OCI-M1 (cell line): ENCODE measurements at places on chromosomes 6 and 20.

DNA sequence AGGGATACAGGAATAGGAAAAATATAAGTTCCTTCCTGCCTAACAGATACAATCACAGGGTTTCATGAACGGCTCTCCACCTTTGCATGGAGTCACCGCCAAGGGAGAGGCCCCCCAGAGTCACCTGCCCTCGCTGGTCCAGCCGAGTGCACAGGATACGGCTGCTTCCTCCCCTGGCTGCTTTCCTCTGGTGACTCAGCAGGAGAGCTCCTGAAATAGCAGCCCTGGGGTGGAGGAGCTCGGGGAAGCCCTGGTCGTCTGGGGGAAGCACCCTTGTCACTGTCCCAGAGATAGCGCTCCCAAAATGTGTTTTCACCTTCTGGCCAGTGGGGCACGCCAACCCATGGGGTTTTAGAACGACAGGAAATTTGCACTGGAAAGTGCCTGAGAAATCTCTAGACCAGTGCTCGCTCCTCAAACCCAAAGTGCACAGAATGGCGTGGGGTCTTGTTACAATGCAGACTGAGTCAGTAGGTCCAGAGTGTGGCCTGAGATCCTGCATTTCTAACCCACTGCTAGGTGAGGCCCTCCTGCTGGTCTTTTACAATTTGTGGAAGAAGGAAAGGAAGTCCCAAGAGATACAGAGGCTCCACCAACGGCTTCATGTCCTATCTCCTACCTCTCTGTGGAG is 35.9 kb upstream of the FAM50B start:
- peak; percentile 18 for DNase-seq

GRCh38 chr6:44078827-44079671 is 48.2 kb downstream of the MRPL14 start:
- DNase-seq, result no peak

DNA sequence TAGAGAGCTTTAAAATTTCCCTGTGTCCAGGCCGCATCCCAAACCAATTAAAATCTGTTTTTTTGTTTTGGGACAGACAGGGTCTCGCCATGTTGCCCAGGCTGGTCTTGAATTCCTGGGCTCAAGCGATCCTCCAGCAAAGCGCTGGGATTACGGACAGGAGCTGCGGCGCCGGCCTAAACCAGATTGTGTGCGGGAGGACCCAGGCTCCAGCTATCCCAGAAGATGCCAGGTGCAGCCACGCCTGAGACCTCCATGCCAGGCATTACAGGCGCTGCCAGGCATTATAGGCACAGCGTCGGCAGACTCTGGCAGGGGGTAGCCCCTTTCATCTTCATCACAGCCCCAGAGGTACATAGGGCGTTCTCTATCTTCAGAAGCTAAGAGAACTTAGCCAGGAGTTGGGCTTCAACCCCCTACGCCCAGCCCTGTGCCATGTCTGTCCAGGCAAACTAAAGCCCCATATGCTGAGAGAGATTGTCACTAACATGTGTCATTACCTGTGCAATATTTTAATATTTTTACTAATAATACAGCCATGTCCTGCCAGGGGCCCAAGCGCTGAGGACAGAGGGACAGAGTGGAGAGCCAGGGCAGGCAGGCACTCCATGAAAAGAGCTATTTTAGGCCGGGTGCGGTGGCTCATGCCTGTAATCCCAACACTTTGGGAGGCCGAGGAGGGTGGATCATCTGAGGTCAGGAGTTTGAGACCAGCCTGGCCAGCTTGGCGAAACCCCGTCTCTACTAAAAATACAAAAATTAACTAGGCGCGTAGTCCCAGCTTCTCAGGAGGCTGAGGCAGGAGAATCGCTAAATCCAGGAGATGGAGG is 9.8 kb upstream of the GRM4 start:
- DNase-seq, result no peak

GRCh38 chr6:148700047-148700715 is 46.6 kb upstream of the UST start:
- DNase-seq, result peak; percentile 21

GRCh38 chr20:40946451-40946850 is 82.2 kb upstream of the TOP1 start:
- no peak for DNase-seq

- peak; percentile 86 for DNase-seq
These were observed 34.2 kb upstream of the BTN3A2 start for GRCh38 chr6:26330859-26331217.

DNA sequence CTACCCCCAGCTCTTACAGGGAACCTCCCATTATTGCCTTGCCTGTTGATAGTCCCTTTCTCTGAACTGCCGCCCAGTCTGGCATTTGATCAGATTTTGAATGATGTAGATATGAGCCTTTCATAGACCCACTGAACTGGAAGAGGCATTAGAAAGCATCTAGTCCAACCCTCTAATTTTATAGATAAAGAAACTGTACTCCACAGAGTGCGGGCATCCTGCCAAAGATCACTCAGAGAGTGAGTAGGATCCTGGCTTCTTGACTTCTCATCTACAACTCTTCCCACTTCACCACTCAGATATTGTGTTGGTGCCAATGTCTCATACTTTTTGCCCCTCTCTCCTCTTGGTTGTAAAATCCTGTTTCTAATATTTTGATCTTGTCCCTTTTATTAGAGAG is 179.2 kb upstream of the BMP2 start:
- DNase-seq, result peak; percentile 82

GRCh38 chr20:5400164-5400762 is 83.5 kb upstream of the PROKR2 start:
- peak; percentile 57 for DNase-seq

GRCh38 chr6:12048609-12049008 is 36.5 kb downstream of the HIVEP1 start:
- no peak for DNase-seq

DNA sequence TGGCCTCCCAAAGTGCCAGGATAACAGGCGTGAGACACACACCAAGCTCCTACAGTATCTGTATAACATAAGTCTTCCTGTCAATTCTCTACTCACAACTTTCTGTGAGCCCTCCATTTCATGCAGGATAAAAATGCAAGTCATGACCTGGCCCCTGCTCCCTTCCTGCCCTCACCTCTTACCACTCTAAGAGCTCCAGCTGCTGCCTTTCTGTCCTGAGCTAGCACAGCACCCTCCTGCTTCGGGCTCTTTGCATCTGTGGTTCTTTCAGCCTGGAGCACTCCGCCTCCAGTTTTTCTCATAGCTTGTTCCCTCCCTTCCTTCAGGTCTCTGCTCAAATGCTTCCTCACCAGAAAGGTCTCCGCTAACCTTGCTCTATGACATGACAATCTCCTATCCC is 23.7 kb upstream of the TRPC4AP start:
- DNase-seq, result peak; percentile 8

DNA sequence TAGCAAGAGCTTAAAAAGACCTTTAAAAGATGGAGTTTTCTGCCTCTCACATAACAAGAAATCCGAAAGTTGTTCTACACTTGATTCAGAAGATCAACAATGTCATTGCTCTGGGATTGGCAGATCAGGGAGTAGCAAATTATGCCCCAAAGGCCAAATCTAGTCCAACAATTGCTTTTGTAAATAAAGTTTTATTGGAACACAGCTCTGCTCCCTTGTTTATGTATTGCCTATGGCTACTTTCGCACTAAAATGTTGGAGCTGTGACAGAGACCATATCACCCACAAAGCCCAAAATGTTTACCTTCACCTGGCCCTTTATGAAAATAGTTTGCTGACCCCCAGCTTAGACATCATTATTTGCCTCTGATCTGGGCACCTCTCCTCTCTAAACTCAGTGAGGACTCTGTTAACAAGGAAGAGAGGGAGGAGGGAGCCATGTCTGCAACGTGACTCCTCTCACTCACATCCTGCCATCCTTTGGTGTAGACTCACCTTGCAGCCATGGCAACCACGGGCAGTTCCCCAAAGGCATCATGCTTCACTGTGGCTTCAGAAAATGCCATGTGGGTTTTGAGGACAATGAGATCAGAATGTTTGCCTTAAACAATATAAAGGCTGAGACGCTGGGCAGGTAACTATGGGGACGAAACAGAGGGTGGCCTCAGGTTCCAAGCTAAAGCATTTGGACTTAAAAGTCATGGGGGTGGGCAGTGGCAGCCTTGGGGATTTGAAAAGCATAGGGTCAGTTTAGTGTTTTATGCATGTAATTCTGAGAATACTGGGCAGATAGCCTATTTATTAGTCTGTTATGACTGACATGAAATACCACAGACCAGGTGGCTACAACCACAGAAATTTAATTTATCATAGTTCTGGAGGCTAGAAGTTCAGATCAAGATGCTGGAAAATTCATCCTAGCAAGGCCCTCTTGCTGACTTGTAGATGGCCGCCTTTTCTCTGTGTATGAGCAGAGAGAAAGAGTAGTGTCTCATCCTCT is 149.7 kb upstream of the TNFAIP3 start:
- DNase-seq, result no peak

GRCh38 chr6:48151142-48151541 is 40.1 kb upstream of the PTCHD4 start:
- no peak for DNase-seq

- no peak for DNase-seq
These were observed 212.9 kb downstream of the QKI start for GRCh38 chr6:163627274-163628062.

DNA sequence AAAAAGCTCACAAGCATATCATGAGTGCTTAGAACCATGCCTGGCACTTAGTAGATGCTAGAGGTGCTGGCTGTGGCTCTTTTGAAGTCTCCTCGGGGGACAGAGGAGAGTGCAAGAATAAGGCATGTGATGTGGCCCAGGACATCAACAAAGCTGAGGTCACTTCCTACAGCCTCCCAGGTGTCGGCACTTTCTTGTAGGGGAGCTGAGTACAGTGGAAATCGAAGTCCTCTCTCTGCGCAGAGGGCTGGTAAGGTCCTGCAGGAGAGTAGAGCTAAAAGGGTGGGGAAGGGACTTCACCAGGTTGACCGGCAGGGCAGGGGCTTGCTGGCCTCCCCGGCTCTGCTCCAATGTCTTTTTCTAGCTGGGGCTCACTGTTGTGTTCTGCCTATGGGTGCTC is 11.2 kb downstream of the SLC13A3 start:
- DNase-seq, result no peak

DNA sequence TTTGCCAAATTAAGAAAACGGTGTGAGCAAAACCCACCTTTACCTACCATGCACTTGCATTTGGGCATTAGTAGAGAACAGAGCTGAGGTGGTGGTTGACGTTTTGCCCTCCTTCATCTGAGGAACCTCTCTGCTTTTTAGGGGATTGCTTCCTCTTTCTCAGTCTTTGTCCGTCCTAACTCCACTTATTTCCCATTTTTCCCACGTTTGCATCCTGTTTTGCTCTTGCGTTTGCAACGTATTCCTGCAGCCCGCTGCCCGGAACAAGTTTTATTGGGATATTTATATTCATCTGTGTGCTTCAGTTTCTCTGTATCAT is 374 bp upstream of the SERINC1 start:
- no peak for DNase-seq

DNA sequence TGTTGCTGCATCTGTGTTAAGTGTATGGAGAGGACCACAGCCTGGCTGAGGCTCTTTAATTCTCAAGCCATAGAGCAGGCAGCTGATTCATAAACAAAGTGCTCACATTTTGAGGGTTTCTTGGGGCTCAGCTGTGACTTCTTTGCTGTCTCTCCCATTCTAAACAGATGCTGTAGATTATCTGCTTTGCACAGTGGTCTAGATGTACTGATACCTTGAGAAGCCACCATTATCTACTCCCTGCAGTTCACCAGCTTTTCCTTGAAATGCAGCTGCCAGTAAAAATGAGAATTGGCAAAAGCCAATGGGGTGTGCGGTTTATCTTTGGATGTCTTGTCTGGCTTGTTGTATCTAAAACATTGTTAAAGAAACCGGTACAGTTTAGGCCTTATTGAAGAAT is 5.2 kb upstream of the CNR1 start:
- DNase-seq, result peak; percentile 85

DNA sequence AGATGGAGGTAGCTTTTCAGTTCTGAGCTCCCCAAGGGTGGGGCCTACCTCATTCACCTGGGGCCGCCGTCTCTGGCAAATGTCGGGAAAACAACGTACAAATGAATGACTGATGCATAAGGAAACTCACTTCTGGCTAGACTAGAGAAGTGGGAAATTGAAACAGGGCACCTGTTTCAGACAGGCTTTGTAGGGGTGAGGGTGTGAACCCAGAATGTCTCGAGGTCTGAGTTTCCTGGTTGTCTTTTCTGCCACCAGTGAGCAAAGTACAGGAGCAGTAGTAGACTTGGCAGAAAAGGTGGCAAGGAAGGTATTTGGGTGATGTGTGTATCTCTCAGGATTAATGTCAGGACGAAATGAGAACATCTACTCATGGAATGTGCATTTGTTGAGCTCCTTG is 308.5 kb downstream of the CLIC5 start:
- DNase-seq, result no peak

GRCh38 chr6:35094183-35094582 is 47.0 kb downstream of the TCP11 start:
- no peak for DNase-seq

DNA sequence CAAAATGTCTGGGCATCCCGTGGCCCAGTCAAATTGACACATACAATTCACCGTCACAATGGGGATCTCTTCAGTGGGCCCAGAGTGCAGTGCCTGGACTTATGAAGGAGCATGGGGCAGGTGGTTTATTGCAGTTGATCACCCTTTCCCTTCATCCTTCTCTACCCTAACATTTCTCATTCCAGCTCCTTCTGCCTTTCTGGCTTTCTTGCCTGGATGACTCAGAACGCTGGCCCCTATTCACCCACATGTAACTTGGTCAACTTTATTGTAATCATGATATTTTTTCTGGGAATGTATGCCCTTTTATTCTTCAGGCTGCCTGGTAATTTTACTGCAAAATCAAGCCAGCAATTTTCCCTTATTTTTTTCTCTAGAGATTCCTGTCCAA is 179.9 kb upstream of the DTNBP1 start:
- DNase-seq, result no peak

DNA sequence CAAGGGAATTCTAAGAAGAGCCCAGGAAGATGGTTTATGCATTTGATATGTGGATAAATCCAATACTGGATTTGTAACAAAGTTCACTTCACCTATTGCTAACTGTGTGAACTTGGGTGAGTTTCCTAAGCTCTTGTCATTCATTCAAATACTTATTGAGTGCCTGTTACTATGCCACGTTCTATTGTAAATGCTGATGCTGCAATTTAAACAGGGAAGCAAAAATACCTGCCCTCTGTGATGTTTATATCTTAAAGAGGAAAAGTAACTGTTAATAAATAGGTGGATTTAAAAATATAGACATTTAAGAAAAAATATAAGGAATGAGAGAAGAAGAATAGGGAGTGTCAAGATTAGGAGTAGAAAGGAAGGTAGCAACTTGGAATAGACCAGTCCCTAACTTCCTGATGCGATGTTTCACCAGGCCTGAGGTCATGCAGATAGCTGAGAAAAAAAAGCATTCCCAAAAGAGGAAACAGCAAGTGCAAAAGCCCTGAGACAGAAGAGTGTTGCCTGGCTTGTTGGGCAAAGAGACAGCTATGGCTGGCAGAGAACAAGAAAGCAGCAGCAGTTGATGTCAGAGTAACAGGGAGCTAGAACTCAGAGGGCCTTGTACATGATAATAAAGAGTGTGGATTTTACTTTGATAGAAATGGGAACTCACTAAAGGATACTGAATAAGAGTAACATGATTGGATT is 54.3 kb upstream of the TCF21 start:
- DNase-seq, result no peak

DNA sequence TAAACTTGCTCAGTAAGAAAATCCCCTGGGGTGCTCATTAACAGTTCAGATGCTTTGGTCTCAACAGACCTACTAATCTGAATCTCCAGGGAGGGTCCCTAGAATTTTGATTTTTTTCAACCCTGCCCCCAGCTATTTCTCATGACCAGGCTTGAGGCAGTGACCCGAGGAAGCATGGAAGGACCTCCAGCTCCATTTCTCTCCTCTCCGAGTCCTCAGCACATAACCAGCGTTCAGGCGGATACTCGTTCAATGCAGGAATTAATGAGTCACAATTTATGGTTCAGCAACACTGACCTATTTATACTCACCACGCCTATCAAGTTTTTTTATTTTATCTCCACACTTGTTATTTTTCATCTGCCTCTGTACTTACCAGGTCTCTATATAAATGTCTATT is 369.2 kb upstream of the CDH4 start:
- DNase-seq, result no peak
